ENCODE measurements at places on chromosomes 7 and 10. TPM values are rescaled to one million over a fixed set of nuclear protein-coding genes. Genes with fewer than 3 reads are reported as not detected.

- no peak for DNase-seq
Observed at GRCh38 chr7:95396136-95397032, at the start of gene PON3. TSS of gene PON3 (minus strand) at chr7:95396375. CDS start at chr7:95396350, 25 bp downstream.

SLC26A3 gene
- 856 TPM for total RNA-seq

DNA sequence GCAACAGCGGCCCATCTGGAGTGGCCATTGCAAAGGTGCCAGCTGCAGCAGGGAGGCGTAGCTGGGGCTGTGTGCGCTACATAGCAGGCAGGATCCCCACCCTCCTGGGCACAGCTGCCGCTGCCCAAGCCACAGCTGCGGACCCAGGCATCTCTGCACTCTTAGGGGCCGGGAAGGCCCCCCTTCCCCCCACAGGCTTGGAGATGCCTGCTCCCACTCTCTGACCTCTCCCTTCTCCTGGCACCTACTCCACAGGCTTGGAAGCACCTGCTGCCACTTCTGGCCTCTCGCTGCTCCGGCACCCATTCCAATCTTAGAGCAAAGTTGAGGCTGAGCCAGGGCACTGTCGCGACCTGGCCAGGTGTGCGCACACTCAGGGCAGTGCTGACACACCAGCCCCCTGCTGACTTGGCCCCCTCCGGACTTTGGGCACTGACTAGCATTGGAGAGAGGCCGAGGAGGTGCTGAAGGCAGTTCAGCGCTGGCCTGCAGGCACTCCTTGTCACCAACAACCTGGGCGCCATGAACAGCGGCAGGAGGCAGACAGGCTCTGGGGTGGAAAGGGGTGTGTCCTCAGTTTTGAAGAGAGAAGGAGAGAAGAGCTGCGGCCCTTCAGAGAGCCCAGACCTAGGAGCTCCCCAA, 18.4 kb downstream of the RBM48 start:
- DNase-seq = no peak

SLC39A12 gene
- total RNA-seq = not detected

GRCh38 chr7:151244196-151244840, 4.2 kb downstream of the SMARCD3 start:
- DNase-seq = peak; percentile 59

DNA sequence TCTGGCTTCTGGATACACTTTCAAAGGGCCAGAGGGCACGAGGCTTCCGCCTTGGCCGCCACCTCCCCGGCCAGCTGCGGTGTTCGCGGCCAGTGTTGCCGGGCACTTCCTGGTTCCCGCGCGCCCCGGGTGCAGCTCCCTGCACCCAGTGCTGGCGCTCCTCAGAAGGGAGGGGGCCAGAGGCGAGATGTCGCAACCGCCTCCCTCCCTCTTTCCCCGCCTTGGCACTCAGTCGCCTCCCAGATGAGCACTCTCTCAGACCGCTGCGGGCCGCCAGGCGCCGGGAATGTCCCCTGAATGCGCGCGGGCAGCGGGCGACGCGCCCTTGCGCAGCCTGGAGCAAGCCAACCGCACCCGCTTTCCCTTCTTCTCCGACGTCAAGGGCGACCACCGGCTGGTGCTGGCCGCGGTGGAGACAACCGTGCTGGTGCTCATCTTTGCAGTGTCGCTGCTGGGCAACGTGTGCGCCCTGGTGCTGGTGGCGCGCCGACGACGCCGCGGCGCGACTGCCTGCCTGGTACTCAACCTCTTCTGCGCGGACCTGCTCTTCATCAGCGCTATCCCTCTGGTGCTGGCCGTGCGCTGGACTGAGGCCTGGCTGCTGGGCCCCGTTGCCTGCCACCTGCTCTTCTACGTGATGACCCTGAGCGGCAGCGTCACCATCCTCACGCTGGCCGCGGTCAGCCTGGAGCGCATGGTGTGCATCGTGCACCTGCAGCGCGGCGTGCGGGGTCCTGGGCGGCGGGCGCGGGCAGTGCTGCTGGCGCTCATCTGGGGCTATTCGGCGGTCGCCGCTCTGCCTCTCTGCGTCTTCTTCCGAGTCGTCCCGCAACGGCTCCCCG, at the start of gene FFAR4:
FFAR4 (plus strand) TSS at position 231 of the 842 bp plus-strand sequence; CDS start at position 287, 56 bp downstream.
- DNase-seq = peak; percentile 69

TACC2 gene
- total RNA-seq = 92.5 TPM

LGI1 gene
- 4.2 TPM for total RNA-seq

GIMAP1 gene
- total RNA-seq = 5.1 TPM

- no peak for DNase-seq
Observed at GRCh38 chr10:103781329-103782061, 73.9 kb downstream of the SH3PXD2A start.

- no peak for DNase-seq
Observed at GRCh38 chr10:122986335-122986734, 6.1 kb downstream of the PSTK start.

DNA sequence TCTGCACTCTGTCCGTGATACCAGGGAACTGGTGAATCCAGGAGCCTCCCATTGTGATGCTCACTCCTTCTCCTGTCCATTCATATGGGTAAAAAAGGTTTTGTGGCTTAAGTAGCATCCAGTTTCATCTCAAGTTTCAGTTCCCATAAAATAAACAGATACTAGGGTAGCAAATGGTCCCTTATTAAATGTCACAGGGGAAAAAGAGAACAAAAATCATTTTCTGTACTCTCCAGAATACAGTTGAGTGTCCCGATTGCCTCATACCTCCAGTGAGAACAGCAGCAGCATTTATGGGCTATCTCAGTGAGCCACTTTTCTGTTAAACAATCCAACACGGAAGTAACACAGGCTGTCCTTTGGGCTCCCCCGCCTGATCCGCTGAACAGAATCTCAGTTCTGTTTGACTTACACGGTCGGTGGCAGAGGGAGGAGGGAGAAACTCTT, 179.6 kb downstream of the CELF2 start:
- peak; percentile 44 for DNase-seq

- no peak for DNase-seq
Observed at GRCh38 chr7:156511426-156511825, 129.1 kb upstream of the RNF32 start.

HMX3 gene
- total RNA-seq = 1.6 TPM
